ENCODE measurements at places on chromosomes 13 and 19.
A peak's percentile ranks its signal among the peaks of the same experiment; 100 is the strongest.

- no peak for DNase-seq
Measured at GRCh38 chr19:56917529-56917928, 77.0 kb upstream of the PEG3 start.

- no peak for DNase-seq
Measured at GRCh38 chr19:2680808-2681207, 21.7 kb downstream of the GNG7 start.

GRCh38 chr19:45446944-45447343, 20.9 kb upstream of the FOSB start:
- DNase-seq: no peak

GRCh38 chr13:31909864-31910551, 121.6 kb upstream of the FRY start:
- peak; percentile 50 for DNase-seq

DNA sequence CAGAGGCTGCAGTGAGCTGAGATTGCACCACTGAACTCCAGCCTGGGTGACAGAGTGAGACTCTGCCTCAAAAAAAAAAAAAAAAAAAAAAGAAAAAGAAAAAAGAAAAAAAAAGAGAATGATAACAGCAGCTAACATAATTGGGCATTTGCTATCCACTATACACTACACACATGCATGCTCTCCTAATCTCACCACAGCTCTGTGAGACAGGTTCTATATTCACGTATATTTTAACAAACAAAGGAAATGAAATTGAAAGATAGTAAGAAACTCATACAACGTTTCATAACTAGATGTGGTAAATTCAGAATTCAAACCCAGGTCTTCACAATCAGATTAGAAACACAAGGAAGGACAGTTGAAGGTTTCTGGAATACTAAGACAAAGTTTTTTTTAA, 265.7 kb downstream of the DIAPH3 start:
- DNase-seq: no peak

DNA sequence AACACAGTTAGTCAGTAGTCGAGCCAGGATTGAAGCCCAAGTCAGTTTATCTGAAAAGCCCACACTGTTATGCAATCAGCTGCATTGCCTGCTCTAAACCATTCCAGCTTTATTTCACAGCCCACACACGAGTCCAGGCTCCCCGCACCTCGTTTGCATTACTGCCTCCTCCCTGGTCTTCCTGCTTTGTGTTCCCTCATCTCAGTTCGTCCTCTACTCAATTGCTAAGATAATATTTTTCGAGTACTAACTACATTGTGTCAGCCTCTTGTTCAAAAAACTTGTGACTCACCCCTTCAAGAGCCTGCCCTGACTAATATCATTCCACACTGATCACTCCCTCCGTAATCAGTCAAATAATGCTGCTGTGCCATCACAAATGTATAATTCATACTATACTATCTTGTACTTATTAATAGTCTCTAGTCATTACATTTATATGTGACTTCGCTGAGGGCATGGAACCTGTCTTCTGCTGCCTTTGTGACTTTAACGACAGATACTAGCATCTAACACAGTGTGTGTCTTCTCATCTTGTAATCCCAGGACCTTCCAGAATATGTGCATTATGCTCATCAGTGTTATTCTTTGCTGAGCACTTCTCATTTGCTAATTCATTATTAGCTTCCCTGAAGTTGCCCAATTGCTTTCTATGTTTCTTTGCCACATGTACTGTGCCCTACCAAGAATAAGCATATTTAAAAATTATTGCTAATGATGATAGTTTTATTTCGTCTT, 26.2 kb upstream of the WDFY2 start:
- peak; percentile 73 for DNase-seq

GRCh38 chr19:56110515-56111448, 10.3 kb downstream of the ZNF787 start:
- DNase-seq: no peak

Measured in GM03348 (cell line).